ENCODE measurements at places on chromosomes 11 and 22.
A peak's percentile ranks its signal among the peaks of the same experiment; 100 is the strongest.

DNA sequence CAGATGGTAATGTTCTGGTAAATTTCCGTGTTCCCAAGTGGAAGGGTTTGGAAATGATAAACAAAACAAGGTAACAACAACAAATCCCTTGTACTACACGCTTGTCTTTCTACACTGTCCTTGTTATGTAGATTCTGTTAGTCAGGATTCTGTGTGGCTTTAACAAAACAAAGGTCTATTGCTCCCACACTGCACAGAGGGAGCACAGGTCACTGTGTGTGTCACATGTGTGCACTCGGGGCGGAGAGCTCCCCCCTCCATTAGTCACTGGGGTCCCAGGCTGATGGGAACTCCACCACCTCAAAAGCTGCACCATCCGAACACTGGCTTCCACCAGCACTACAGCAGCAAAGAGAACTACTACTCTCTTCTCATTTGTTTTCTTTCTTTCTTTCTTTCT, 227.9 kb downstream of the NTM start:
- no peak for DNase-seq

GRCh38 chr22:20441631-20442484, 4.2 kb upstream of the SCARF2 start:
- DNase-seq = peak; percentile 62

DNA sequence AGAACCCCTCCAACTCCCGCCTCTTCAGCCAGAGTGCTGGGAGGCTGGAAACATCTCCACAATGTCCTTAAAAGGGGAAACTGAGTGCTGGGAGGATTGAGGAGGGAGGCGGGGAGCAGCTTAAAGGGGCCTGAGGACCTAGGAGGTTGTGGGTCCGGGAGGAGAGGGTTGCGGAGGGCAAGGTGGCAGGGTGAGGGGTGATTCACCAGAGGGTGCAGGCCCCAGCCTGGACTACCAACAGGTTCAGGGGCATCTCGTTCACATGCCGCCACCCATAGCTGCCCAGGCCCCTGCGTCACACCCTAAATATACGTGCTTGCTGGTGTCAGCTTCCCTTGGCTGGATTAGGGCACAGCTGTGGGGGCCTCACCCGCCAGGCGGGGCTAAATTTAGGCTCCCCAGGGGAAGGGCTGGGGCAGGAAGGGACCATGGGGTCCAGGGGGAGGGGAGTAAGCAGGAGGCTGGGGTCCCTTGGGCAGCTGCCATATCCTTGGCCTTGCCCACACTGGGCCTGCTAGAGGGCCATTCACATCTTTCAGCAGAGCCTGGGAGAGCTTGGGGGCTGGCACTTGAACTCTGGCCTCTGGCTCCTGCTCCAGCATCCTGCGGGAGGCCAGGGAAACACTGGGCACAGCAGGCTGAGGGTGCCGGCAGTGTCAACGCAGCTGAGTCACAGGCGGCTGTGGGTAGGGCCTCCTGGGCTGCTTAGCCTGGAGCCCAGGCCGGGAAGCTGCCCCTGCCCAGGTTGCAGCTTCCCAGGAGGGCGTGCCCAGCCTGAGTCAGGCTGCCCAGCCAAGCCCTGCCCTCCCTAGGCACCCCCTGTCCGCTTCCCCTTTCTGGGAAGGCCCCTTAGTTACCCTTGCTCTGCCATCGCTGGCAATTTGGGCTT, 1.3 kb downstream of the EHBP1L1 start:
- peak; percentile 70 for DNase-seq

DNA sequence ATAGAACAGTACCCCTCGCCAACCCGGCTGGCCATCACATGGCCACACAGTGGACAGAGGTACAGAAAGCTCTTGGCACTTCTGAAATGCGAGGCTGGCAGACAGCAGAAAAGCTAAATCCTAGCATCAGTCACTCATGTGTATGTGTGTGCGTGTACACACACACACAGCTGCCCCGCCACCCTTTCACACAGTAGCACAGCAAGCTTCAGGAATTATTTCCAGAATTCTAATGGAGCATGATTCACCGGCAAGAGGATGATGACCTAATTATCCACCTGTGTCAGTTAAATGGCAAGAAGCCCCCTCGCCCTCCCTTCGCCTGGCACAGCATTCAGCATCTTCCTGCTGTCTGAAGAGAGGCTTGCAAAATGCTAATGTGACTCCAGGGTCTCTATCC, 336.0 kb downstream of the SHANK2 start:
- DNase-seq = no peak

DNA sequence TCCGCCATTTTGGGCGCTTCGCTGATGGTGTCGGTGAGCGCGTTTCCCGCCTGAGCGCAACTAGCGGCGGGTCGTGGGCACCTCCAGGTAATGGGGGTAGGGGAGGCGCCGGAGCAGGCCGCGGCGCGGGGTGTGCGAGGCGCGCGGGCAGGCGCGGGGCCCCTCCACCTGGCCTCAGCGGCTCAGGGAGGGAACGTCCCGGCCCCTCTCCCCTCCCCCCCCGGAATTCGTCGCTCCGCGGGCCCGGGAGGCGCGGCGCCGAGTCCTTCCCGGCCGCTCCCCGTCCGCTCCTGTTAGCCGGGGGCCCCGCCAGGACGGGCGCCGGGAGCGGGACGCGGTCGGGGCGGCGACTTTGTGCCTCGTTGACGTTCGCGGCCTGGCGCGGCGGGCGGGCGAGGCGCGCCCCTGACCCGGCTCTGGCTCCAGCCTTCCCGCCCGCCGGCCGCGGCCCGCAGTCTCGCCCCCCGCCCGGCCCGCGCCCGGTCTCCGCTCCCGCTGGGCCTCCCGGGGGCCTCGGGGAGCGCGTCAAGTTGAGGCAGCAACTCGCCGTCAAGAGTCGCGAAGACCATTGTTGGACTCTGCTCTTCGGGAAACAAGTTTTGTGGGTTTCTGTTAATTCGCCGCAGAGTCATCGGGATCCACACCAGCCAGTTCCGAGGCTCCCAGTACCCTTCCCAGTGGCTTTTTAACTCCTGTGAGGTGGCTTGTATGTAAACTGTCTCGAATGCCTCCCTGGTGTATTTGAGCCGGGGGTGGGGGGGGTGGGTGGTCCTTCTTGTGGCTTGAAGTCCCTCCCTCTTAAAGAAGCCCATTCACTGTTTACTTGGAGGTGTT, at the start of gene PPP6R3:
TSS of gene PPP6R3 (plus strand) at position 12 of the 834 bp plus-strand sequence. CDS start 76,913 bp downstream, outside the sequence.
- peak; percentile 52 for DNase-seq

GRCh38 chr11:14386895-14387480, 28.0 kb upstream of the RRAS2 start:
- DNase-seq = peak; percentile 92

GRCh38 chr11:11586465-11586864, 35.3 kb downstream of the GALNT18 start:
- no peak for DNase-seq

DNA sequence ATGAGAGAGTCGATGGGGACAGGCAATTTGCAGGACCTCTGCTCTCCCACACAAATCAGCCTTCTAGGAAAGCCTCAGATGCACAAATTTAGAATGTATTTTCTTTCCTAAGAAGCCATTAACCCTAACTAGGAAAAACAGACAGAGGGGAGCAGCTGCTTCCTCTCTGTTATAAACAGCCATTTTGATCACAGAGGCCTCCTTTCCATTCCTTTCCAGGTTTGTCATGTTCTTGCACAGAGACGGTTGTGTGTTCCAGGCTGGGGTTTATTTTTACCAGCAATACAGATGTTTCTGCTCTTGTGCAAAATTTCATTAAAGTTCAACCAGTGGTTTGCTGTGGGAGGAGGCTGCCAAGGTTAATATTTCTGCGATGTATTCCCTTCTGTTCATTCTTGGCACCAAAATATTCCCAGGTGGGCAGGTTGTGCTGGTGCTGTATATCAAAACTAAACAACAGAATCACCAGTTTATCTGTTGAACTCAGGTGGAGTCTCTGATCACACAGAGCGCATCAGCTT, 90.2 kb downstream of the NAV2 start:
- no peak for DNase-seq

GRCh38 chr11:96275801-96276594, 67.0 kb downstream of the MAML2 start:
- DNase-seq = no peak

- DNase-seq = no peak
Observed at GRCh38 chr11:57230791-57231538, 6.1 kb downstream of the APLNR start.

DNA sequence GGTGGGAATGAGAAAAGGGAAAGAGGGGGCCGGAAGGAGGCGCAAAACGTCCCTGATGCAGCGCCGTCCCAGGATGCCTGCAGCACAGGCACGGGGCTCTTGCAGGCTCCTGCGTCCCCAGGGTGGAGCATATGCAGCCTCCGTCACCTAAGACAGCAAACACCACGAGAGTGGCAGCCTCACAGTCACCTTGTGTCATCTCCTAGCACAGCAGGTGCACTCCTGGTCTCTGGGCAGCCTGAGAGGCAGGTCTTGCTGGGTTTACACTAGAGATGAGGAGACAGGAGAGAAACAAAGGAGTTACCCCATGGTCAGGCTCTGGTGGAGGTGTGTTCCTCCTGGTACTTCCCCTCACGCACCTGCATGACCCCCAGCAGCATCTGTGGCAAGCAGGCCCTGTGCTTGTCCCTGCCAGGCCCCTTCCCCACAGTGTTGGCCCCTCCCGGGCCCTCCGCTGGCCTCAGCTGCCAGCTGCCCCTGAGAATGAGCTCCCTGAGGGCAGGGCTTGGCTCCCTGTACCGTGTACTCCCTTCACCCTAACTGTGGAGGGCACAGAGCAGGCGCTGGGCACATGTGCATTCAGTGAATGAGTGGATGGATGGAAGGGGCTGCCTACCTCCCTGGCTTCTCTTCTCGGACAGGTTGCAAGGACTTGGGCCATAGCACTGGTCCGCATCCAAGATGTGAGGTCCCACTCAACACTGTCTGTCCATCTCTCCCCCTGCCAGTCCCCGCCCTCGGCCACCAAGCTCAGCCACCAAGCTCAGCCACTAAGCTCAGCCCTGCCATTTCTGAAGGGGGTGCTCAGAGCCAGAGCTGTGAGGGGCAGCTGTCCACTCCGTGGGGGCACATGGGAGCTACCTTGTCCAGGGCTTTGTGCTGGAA, 988.6 kb downstream of the BRD1 start:
- DNase-seq = no peak

GRCh38 chr11:44579302-44579761, 13.9 kb downstream of the CD82 start:
- DNase-seq = no peak

GRCh38 chr22:46070215-46070802, 80.0 kb upstream of the PPARA start:
- peak; percentile 79 for DNase-seq

DNA sequence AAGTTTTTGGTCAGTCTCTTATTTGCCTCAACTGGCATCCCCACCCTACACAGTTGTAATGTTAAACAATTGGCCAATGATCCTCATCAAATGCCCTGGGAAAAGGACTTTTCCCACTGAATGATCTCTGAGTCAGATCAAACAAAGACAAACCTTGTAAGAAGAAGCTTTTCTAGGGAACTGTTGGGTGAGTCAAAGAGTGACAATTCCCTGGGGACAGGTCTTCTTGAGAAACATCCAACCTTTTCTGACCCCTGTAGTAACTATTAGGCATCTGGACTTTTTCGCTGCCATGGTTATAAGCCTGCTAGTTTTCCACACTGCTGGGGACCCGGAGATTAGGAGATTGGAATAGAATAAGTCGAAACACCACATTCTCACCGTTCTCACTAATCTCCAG, 789.8 kb upstream of the API5 start:
- DNase-seq = peak; percentile 58

DNA sequence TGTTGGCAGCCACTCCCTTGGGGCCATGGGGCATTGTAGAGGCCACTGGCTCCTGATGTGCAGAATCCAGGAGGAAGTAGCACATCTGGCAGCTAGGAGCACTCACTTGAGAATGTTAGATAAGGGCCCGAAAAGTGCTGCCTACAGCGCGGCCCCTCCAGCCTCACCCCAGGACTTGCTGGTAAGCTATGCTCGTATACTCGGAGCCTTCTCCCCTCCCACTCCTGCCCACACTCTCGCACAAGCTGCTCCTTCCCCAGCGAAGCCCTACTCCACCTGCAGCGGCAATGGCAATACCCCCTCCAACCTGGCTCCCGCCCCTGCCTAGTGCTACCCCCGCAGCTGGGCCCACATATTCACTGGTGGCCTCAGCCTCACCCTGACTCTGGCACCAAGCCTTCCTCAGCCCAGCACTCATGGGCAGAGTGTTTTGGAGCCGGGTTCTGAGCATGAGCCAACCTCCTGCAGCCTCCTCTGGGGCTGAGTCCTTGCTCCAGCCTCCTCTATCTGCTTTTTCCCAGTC, 47.7 kb downstream of the PDE2A start:
- DNase-seq = no peak

- DNase-seq = peak; percentile 94
Observed at GRCh38 chr11:100876815-100877520, 189.9 kb downstream of the ARHGAP42 start.

GRCh38 chr11:118641397-118642019, 34.1 kb downstream of the PHLDB1 start:
- no peak for DNase-seq

GRCh38 chr11:134230339-134230738, 5.9 kb downstream of the VPS26B start:
- DNase-seq = no peak

DNA sequence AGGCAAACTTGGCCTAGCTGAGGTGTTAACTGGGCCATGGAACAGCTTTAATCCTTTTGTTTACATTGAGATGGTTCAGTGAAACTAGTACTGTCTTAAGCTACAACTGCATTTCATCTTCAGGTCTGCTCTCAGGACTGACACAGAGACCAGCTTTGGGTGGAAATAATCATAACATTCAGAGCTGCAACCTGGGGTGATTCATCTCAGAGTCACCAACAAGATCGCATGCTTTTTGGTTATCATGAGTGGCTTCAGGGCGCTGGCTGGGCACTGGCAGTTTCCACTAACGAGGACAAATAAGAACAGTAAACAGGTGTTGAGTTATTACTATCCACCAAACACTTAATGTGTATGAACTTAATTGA, 60.9 kb upstream of the PAX6 start:
- no peak for DNase-seq

DNA sequence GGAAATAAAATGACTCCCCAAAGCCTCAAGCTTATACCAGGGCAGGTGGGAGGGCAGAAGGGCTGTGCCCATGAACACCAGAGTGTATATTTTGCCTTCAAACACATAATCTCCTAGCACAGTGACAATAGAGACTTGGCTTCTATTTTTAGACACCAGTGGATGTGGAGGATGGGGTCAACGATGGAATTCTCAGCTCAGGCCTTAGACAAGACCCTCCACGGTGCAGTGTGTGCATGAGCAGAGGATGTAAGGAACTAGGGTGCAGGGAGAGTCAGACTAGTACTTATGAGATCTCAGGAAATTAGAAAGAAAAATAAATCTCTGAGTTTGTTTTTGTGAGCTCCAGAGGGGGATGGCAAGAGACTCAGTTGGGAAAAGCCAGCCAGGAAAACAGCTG, 113.6 kb upstream of the CADM1 start:
- no peak for DNase-seq

DNA sequence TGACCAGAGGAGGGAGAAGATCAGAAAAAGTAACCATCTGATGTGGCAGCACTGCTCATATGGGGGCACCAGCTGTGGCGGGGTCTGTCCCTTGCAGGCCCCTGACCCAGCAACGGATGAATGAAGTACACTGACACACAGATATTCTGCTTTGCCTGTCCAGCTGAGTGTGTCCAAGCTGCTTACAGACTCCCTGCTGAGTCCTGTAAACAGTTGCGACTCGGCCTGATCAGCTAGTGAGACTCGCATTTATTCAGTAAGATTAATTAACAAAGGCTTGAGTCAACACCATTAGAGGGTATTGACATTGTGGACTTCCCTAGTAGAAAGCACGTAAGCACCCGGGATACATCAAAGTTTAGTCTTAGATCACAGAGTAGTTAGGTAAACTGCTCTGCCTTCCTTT, 15.3 kb upstream of the OR10D3 start:
- no peak for DNase-seq

GRCh38 chr22:30371981-30372380, 15.2 kb downstream of the CCDC157 start:
- DNase-seq = no peak

- no peak for DNase-seq
Observed at GRCh38 chr22:39613549-39613921, 43.0 kb downstream of the CACNA1I start.
